Activated T-helper 1 cell treated with Interleukin-2 at 50 U/mL for 16 hours (primary cell): ENCODE measurements at places on chromosomes 2 and 18.

GRCh38 chr2:216827073-216827720 is 32.7 kb downstream of the TNP1 start:
- DNase-seq = no peak

GRCh38 chr18:25621144-25621543 is 269.2 kb upstream of the ZNF521 start:
- no peak for DNase-seq

DNA sequence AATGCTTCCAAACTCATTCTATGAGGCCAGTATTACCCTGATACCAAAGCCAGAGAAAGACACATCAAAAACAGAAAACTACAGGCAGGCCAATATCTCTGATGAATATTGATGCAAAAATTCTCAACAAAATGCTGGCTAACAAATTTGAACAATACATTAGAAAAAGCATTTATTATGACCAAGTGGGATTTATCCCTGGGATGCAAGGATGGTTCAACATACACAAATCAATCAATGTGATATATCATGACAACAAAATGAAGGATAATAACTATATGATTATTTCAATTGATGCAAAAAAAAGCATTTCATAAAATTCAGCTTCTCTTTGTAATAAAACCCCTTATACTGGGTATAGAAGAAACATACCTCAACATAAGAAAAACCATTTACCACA is 550.9 kb downstream of the ADCYAP1 start:
- DNase-seq = no peak

GRCh38 chr2:241780939-241781569 is 4.4 kb downstream of the GAL3ST2 start:
- DNase-seq = no peak

DNA sequence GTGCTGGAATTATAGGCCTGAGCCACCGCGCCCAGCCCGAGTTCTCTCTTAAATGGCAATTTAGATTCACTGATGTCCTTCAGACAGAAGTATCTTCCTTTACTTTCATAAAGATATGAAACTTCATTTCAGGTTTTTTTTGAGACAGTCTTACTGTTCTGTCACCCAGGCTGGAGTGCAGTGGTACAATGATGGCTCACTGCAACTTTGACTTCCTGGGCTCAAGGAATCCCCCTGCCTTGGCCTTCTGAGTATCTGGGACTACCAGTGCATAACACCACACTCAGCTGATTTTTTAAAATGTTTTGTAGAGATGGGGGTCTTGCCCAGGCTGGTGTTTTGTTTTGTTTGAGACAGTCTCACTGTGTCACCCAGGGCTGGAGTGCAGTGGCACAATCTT is 13.2 kb downstream of the ITGB1BP1 start:
- no peak for DNase-seq

DNA sequence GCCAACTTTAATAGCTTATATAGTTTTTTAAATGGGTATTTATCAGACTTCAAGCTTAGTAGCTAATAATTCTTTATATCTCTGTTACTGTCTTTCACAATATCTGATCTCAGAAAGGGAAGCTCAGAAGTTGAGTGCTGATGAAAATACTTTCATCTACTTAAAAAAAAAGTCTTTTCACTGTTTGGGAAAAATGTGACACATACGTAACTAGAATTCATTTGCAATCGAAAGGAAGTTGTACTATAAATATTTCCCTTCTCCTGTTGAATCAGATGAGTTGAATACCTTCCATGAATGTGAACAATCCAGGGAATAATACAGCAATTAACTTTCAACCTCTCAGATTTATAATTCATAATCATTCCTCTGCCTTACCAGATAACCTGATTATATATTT is 811 bp upstream of the SCG2 start:
- no peak for DNase-seq

GRCh38 chr2:105827351-105828096 is 82.8 kb downstream of the NCK2 start:
- no peak for DNase-seq

DNA sequence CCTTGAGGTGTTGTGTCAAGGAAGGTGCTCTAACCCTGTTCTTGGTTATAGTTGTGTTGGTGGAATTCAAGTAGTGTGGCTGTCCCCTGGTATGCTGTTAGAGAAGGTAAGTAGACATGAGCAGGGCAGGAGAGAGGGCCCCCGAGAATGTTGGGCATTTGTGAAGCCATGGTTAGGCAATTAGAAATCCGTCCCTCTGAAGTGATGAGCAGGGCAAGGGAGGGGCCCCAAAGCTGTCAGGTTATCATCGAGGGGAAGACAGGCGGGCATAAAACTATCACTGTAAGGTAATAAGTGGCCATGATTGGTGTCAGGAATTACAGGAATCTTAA is 5.2 kb downstream of the XRCC5 start:
- no peak for DNase-seq

DNA sequence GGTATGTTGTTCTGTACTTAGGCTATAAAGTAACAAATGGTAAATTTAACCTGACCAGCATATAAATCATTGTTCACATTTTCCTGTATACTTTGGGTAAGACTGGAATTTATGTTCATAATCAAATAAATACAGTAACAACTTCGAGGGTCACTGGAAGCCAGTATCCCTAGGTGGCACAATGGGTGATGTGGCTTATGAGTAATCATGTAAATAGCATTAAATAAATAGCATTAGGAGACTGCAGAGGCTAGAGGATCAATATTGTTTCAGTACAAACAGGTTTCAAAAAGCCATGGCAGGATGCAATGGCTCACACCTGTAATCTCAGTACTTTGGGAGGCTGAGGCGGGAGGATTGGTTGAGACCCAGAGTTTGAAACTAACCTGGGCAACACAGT is 690.6 kb downstream of the SLC4A3 start:
- no peak for DNase-seq

- no peak for DNase-seq
These were observed 4.7 kb downstream of the SERTAD2 start for GRCh38 chr2:64649013-64649484.

GRCh38 chr18:49730951-49731391 is 82.4 kb downstream of the ACAA2 start:
- DNase-seq = no peak

GRCh38 chr18:46257366-46257765 is 153.2 kb downstream of the HAUS1 start:
- DNase-seq = no peak

- no peak for DNase-seq
These were observed 224.1 kb upstream of the PXDN start for GRCh38 chr2:1968209-1968987.

DNA sequence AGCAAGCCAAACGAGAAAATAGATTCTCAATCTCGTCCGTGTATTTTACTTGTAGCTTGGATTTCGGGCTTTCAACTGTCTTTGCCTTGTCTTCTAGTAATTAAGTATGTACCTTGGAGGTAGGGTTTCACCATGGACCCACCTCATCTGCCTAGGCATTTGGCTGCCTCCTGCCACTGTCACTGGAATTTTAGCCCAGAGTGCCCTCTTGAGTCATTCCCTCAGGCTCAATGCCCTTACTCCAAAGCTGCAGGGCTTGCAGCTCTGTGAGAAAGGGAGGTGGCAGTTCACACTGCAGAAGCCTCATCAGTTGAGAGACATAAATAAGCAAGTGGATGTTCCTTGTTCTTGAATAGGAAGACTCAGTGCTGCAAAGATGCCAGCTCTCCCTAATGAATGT is 89.6 kb downstream of the VSNL1 start:
- DNase-seq = no peak

DNA sequence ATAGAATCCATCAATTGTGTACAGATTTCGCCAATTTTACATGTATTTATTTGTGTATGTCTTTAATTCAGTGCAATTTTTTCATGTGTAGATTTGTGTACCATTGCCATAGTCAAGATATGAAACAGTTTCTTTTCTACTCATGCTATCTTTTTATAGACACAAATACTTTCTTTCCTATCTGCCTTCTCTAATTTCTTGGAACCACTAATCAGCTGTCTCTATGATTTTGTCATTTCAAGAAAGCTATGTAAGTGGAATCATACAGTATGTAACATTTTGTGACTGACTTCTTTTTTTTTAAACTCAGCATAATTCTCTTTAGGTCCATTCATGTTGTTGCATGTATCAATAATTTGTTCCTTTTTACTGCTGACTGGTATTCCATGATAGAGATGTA is 33.3 kb downstream of the KIAA1328 start:
- DNase-seq = no peak

GRCh38 chr2:62814123-62814522 is 108.6 kb downstream of the EHBP1 start:
- no peak for DNase-seq

GRCh38 chr2:70936979-70937811 is 1.5 kb downstream of the ATP6V1B1 start:
- no peak for DNase-seq

DNA sequence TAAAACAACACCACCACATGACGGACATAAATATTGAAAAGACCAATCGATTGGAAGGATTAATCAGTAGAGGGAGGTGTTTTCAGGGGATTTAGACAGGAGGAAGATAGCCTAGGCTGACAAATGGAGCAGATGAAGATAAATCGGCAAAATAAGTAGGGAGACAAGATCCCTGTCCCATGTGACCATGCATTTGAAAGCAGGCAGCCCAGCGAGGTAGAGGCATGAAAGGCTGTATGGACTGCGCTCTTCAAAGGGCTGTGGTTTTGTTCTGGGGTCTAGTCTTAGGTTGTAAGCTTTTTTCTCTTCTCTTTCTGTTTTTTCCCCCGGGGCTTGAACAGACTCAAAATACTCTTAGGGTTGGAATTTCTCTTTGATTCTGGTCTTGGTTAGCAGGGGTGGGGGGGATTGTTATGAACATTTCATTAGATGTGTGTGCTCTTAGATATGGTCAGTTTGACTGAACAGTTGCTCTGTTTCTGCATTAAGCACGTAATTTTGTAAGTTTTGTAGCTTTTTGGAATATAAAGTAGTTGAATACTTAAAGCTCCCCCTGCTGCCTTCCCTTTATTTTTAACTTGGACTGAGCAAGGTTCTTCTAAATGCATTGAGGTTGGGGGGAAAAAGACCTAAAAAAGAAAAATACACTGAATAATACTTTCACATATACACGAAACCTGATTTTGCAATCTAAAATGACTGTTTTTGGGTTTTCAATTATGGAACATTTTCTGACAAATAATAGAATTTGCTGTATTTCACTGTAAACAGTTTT is 32.2 kb downstream of the ZNF532 start:
- DNase-seq = no peak

DNA sequence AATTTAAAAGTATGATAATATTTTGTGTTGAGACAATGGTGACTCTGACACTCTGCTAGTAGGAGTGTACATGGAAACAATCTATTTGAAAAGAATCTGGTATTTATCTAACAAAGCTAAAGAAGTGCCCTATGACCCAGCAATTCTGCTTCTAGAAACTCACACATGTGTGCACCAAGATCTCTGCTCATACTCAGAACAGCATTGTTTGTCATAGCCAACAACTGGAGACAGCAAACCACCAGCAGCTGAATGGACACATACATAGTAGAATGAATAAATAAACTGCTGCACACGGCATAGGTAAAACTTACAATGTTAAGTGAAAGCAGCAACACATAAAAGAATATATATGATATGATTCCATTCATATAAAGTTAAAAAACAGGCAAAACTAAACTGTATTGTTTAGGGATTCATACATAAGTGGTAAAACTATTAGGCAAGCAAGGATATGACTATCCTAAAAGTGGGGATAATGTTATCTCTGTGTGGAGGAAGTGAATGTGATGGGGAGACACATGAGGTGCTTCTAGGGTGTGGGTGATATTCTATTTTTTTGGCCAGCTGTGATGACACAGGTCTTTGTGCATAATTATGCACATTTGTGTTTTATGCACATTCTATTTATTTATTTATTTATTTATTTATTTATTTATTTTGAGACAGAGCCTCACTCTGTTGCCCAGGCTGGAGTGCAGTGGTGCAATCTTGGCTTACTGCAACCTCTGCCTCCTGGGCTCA is 71.1 kb downstream of the RFTN2 start:
- DNase-seq = no peak

DNA sequence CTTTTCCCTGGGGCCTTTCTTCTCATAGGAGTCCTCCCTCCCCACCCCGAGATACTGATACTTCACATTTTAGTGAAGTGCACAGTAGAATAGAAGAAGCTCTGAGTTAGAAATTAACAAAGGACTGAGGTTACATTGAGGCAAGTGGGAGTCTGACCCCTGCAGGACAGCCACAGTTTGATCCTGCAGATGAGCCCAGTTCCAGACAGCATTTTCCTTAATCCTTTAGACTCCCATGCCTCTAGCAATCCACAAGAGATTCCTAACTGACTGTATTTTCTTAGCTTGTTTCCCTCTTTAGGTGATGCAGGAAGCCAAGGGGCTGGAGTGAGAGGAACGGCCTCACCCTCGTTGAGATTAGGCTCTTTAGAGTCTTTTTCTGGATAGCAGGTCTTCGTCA is 204.0 kb downstream of the CYRIA start:
- DNase-seq = no peak

DNA sequence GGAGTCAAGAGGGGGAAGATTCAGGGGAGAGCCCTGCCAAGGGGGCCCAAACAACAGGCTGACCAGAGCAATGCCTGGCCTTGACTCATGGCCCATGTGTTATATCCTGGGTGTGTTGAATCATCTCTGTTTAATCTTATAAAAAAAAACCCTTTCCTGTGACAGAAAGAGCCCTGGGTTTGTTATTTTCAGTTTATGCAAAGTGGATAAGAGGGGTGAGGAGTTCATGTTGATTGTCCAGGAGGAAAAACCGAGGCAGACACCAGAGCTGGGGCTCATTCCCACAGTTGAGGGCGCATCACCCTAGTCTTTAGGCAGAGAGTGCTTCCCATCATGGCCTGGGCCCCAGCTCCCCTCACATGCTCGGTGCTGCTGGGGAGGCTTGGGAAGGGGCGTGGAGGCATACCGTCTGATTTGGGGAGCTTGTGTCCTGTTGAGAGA is 30.9 kb upstream of the IL37 start:
- DNase-seq = no peak

DNA sequence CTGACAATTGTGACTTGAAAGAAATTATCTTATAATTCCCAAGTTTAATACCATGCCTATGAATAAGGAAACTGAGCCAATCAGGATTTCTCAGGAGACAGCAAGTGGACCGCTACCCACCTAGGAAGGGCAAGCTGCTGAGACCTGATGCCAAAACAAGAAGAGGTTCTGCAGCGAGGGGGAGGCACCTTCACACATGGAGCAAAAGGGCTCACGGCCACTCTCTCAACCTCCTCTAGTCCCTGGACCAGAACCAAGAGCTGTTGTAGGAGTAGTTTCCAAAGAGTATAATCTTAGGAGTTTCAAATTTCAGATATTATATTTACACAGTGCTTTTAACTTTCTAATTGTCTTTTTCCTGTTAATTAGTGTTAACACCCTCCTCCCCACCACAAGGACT is 154.7 kb upstream of the ETAA1 start:
- DNase-seq = no peak
